ENCODE measurements at places on chromosomes 16 and 17. TPM values are rescaled to one million over a fixed set of nuclear protein-coding genes. Genes with fewer than 3 reads are reported as not detected.

- no peak for DNase-seq
Observed at GRCh38 chr16:78988361-78988969, 612.1 kb downstream of the MAF start.

- DNase-seq = no peak
Observed at GRCh38 chr17:35729405-35729833, 2.0 kb upstream of the RASL10B start.

DNA sequence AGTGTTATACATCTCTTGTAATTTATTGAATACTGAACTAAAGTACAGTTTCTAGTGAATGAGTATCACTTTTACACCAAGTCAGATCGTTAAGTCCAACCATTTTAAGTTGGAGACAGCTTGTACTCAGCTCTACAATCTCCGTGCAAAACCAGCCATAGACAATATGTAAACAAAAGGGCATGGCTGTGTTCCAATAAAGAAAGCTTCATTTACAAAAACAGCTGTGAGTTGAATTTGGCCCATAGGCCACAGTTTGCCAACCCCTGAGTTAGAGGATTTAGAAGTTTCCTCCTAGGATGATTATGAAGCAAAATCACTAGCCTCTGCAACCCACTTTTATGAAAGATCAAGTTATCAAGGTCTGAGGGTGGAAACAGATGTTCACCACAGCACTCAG, 105.7 kb upstream of the RCVRN start:
- no peak for DNase-seq

DNA sequence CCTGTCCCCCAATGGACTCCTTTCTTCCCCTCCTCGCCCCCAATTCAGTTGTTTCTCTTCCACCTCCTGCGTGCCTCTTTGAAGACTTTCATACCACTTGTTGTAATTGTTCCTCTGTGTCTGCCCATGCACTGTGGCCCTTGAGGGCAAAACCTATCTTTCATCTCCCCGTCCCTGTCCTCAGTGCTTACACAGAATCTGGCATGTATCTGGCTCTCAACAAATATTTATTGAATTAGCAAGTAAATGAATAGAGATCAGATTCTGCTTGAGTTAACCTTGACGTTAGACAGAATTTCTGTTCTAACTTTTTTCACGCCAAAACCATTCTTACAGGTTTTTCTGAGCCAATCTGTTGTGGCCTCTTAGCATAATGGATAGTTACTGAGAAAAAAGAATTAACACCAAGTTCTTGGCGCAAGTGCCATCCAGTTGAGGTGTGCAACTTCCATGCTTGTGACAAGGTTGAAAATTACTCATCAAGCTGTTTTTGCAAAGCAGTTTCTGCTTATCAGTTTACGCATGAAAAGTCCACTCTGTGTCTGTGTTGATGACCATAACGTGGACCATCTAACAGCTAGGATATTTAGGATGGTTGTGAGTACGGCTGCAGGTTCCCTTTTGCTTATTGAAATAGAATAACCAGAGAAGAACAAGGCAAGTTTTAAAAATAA, 215.1 kb downstream of the PRKCA start:
- no peak for DNase-seq

- no peak for DNase-seq
Observed at GRCh38 chr16:87939562-87940423, 3.5 kb upstream of the CA5A start.

The EMC6 gene
- total RNA-seq = 8.1 TPM

GRCh38 chr16:52101246-52101645, 445.7 kb downstream of the TOX3 start:
- DNase-seq = no peak

DNA sequence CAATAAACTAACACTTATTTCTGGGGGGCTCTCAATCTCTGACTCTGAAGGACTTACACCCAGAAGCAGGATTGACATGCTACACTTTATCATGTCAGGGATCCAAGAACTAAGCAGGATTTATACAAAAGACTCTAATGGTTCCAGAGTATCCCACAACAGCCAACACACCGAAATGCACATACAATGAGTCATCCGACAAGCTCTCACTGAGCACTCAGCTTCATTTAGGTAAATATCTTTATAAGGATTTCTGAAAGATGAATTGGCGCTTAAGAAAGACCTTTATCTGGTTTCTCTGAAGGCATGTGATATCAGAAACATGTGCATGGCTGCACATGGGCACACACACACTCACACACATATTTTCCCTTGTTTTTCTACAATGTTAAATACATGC, 77.2 kb downstream of the TOX3 start:
- no peak for DNase-seq

GRCh38 chr17:57174591-57174990, 81.7 kb upstream of the MSI2 start:
- no peak for DNase-seq

- no peak for DNase-seq
Observed at GRCh38 chr17:83198366-83199341, 119.2 kb downstream of the METRNL start.

The USP10 gene
- total RNA-seq = 46.5 TPM

DNA sequence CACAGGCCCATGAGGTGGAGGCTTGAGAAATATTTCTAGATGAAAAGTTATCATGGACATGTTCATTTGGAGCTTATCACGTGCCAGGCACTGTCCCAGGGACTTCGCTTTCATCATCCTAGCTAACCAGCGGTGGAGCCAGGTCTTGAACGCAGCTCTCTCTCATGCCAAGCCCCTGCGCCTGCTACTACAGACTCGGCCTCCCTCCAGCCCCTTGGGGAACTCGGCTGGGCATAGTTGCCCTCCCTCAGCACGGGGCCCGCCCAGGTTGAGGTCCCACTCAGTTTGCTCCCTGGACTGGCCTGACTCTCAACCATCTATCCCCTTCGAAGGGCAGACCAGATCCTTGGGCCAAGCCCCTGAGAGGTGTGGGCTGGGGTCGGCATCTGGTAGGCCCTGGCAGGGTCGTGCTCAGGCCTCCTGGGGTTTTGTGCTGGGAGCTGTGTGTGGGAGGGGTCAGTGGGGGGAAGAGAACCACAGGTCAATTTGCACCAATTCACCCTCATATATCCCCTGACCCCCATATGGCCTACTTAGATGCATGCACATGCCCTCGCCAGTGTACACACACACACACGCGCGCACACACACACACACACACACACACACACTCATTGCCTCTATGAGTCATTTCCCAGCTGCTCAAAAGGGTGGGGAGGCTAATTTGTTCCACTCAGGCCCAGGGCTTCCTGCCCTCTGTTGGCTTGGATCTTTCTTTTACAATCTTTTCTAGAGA, 12.1 kb upstream of the SCN4A start:
- DNase-seq = no peak

The MYO15A gene
- 2.0 TPM for total RNA-seq

DNA sequence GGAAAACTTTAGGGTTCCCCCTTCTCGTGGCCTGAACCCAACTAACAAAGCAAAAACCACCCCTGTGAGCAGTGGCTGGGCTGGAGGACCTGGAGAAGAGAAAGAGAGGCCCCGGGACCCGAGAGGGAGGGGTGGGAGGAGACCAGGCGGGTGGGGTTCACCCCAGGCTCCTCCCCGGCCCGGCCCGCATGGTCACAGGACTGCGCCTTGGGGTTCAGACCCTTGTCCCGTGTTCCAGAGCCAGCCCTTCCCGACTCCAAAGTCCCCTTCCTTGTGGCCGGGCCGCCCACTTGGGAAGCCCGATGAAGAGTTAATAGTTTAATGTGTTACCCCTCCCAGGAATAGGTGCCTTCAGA, 852 bp downstream of the MARVELD3 start:
- DNase-seq = no peak

DNA sequence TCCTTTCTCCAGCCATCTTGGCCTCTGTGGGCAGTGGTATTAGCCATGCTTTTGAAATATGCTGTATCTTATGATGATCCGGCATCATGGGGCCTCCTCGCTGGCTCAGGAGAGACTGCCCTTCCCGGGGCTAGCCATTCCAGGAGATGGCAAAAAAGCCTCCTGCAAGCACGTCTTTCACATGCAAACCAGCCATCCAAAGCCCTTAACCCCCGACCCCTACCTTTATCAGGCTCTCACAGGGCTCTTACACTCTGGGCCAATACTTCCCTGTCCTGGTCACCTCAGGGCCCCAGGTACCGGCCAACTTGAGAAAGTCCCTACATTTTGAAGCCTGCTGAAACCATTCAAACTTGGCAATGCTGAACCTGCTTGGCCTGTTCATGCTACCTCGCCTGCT, 36.4 kb downstream of the MYH13 start:
- DNase-seq = no peak

GRCh38 chr16:27189335-27189972, 13.9 kb upstream of the KDM8 start:
- DNase-seq = no peak

The LRRC45 gene
- total RNA-seq = 14.2 TPM

DNA sequence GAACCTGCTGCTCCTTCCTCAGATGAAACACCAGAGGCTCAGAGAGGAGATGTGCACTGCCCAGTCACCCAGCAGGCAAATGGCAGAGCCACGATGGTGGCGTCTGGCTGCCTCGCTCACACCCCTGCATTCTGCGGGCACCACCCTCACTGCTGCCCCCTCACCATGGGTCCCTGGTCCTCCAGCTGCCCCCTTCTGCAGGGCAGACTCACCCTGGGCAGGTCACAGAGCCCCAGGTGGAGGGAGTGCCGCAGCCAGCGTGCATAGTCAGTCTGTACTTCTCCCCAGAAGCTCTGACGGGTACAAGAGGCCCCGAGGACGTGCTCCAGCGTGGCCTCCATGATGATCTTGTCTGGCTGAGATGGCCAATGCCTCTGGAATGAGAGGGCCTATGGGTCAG, 52.9 kb downstream of the RMI2 start:
- DNase-seq = no peak

GRCh38 chr16:86134802-86135461, 236.0 kb downstream of the IRF8 start:
- DNase-seq = no peak

DNA sequence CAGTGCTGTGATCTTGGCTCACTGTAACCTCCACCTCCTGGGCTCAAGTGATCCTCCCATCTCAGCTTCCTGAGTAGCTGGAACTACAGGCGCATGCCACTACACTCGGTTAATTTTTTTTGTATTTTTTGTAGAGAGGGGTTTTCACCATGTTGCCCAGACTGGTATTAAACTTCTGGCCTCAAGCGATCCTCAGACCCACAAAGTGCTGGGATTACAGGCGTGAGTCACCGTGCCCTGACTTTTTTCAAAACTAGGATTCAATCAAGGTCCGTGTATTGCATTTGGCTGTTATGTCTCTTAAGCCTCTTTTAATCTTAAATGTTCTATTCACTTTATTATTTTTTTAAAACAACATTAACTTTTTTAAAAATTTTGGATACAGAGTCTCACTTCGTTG, 4.3 kb upstream of the CCL22 start:
- DNase-seq = no peak

- no peak for DNase-seq
Observed at GRCh38 chr16:73047221-73047535, 750 bp downstream of the ZFHX3 start.

GRCh38 chr17:35743626-35744328, 9.3 kb downstream of the GAS2L2 start:
- no peak for DNase-seq

DNA sequence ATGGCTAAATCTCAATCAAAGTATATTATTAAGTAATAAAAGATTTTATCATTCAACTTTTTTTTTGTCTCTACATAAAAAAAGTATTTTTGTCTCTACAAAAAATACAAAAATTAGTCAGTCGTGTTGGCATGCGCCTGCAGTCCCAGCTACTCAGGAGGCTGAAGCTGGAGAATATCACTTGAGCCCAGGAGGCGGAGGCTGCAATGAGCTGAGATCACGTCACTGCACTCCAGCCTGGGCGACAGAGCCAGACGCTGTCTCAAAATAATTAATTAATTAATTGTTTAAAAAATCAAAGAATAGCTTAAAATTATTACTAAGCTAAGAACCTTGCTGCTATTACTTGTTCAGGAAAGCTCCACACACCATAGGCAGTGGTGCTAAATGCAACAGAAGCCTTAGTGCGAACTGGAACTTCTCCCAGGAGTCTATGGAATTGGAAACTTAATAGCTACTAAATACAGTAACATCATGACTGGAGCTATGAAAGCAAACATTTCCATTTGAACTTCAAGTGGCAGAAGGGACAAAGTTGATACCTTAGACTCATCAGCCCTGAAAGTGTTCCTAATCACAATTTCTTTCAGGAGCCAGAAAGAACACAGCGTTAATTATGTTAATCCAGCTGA, 22.6 kb downstream of the ADCY9 start:
- no peak for DNase-seq

The KRT25 gene
- total RNA-seq = not detected

DNA sequence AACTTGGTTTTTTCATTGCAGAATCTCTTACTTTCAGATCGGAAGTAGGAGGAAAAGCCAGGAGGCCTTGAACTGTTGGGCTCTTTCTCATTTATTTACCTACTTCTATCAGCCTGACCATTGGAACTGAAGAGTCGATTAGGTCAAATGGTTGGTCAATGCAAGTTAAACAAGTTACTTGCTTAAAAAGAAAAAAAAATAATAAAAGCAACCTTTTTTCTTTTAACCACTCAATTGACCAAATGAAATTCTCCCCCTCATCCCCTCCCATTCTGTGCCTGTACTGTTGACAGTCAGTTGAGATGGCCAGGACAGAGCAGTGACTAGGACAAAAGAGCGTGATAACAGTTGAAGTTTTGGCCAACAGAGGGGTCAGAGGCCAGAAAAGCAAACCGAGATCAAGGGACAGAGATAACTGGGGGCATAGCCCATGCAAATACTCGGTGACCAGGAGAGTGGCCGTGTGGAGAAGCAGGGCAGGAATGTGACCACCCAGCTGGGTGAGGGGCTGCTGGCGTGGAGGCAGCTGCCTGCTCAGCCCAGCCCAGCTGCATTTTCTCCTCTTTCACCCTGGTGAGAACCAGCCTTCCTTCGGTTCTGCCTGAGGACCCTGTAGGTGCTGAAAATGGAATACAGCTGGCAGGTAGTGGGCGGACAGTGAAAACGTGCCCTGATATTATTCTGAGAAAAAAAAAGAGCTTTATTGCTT, 72.2 kb downstream of the HS3ST3B1 start:
- no peak for DNase-seq

The MEIOB gene
- total RNA-seq = not detected

The ZFP3 gene
- total RNA-seq = 9.8 TPM

- no peak for DNase-seq
Observed at GRCh38 chr16:4180511-4180910, 61.4 kb downstream of the SRL start.

The C16orf89 gene
- 5.0 TPM for total RNA-seq

DNA sequence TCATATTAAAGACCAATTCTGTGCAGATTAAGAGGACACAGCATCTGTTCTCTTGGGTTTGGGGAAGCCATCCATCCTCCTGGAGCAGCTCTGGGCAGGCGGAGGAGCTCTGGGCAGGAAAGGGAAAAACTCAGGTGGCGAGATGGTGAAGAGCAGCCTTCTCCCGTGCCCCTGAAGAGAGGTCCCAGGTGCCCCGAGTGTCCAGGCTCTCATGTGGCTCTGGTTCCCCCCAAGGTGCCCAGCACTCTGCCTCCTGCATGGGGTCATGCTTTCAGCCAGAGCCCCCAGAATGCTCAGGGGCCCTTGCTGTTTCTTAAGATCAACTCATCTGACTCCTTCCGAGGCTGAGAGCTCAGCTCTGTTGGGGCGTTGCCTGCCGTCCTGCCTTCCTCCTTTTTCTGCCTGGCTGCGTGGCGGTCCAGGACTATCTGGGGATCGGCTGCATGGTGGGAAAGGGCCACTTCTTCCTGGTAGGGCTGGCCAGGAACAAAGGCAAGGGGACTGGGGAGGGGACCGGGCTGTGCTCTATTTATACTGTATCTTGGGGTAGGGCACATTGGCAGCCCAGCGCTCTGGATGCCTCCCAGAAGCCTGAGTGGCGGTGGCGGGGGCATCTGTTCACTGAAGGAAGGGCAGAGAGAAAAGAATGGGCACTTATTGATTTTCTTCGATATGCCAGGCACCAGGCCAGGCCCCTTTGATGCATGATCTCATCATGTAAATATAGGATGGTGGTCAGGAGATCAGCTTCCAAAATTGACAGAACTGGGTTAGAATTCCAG, 103.2 kb upstream of the SDK2 start:
- no peak for DNase-seq
